ENCODE measurements at places on chromosomes 2 and 18.

- DNase-seq, result no peak
Observed at GRCh38 chr2:66813525-66813924, 378.6 kb downstream of the MEIS1 start.

DNA sequence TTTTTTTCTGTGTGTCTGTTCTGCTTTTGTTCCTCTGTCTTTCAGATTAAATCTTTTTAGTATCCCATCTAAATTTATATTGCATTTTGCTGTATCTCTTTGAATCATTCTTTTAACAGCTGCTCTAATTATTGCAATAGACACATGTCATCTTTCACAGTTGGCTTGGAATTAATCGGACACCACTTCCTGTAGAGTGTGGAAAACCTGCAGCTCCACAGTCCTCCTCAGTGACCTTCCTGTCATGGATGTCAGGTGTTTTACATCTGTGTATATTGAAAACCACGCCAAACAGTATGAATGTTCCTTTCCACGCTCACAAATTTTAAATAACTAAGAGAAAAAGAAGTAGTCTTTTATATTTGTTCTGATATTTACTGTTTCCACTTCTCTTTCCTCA, 135.3 kb downstream of the PXDN start:
- DNase-seq, result no peak

GRCh38 chr2:190986221-190986953, 27.6 kb downstream of the STAT1 start:
- no peak for DNase-seq

DNA sequence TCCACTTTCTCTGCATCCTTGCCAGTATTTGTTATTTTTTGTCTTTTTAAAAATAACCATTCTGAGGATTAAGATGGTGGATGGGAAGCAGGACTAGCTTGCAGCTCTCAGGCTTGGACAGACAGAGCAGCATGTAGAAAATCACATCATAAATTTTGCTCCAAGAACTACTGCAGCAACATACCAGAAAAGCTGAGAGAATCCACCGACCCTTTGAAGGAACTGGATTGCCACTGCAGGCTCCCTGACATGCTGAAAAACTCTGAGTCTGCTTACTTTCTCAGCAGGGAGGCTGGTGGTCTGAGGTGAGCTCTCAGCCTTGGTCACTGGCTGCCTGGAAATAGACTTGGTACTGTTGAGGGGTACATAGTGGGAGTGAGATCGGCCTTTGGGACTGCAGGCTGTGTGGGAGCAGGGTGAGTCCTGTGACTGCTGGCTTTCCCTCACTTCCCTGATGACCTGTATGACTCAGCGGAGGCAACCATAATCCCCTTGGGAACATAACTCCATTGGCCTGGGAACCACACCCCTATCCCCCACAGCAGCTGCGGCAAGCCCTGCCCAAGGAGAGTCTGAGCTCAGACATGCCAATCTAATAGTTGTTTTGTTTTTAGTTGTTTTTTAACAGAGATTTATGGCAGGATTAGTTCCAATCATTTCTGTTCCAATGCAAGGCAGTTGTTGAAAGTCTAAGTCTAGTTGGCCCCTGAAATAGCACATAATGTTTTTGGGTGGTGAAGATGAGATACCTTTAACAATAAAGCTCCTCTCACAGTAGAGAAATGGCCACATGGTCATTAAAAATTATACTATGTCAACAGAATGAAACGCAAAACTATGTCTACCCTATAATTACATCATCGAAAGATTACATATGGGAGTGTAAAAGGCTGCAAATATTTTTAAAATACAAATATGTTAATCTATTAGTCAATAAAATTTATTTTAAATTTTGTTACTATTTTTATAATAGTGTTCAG, 414.2 kb upstream of the CHAC2 start:
- DNase-seq, result no peak

GRCh38 chr2:240300261-240300821, 135.1 kb upstream of the GPC1 start:
- no peak for DNase-seq

DNA sequence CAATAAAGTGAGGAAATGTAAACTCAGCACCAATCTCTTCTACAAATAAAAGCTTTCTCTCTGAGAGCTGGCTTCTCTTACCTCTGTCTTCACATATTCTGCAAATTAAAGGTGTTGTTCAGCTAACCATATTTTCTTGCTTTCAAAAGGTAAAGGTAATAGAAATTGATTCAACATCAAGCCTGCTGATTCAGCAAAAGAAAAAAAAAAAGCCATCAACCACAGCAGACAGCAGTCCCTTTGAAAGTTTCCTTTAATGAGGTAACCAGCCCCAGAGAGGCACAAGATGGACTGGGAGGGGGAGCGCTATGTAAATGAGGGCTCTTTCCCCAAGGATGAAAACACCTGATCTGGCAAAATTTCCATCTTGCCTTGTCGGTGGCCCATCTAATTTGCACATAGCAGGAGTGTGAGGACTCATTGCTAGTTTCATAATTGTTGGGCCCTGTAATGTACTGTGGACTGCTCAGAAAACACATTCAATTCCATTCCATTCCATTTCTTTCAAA, 154.9 kb upstream of the SOX11 start:
- DNase-seq, result no peak

- no peak for DNase-seq
Observed at GRCh38 chr18:12782521-12782920, 79.7 kb downstream of the PSMG2 start.

- DNase-seq, result no peak
Observed at GRCh38 chr2:194203898-194204297, 1453.1 kb upstream of the SLC39A10 start.

DNA sequence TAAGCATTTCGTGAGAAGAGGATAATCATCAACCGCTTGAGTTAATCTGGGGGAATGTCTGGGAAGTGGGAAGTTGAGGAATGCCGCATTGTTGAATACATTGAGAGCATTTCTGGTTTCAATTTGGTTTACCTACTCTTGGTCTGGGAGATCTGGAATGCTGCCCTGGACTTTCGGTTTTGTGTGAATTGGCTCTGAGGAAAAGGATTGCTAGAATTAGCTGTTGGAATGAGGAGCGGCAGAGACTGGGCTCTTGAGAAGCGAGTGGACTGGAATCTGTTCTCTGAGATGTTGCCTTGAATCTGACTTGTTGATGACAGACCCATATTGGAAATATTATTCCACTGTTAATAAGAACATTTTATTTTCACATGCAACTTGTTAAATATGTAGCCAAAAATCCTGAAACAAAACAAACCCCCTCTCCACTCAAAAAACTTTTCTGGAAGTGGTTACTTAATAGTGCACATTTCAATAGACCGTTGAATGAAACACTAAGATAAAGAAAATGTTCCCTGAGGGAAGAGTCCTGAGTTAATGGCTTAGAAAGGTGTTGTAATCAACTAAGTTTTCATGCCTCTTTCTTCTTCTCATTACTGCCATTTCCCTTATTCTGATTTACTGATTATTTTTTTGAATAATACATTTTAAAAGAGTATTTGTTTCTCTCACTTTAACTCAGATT, 50.8 kb downstream of the PTPRM start:
- DNase-seq, result no peak

GRCh38 chr2:38619458-38620164, 16.9 kb upstream of the HNRNPLL start:
- peak; percentile 94 for DNase-seq

DNA sequence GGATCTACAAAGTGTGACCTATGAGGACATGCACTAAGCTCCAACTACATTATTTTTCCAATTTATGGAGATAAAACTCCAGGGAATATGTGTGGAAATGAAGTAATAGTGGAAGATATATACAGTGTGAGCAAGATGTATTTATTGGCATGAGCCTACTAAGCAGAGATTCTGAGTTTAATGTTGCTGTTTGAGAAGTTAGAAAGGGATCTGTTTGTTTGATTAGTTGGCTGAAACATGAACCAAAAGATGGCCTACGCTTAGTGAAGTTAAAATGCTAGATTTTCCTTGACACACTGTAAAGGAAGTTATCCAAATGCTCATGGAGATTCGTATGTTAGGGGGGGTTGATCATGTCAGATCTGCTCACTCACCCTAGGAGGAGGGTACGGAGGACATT, 621.7 kb downstream of the TMEM182 start:
- no peak for DNase-seq

DNA sequence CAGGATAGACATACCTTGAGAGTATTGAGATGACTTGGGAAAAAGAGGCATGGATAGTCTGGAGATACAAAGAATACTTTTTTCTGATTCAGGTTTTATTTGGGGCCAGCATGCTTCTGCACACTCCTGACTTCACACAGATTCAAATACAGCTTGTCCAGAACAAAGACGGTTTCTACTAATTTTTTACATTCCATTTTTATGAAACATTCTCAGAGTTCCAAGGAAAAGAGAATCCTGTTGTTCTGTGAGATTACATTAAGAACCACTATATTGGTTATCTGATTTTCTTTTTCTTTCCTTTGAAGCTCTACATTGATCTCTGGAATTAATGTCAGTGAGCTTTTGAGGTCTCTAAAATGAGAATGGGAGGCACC, 41.0 kb downstream of the PTPRM start:
- no peak for DNase-seq

DNA sequence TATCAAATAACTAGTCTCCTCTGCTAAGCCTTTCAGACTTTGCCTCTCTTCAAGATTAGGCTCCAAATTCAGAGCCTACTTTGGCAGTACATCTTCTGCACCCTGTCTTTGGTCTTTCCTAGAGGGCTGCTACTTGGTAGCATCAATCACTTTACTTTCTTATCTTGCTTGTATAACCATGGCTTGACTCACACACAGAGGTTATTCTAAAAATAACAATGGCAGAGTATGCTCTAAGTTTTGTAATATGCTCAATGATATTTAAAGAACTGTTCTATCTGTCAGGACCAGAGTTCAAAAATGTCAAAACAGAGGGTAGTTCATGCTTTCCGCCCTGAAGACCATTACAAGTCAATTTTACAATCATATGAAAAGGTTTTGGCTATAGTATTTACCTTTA, 27.7 kb downstream of the THOC1 start:
- DNase-seq, result no peak

- DNase-seq, result no peak
Observed at GRCh38 chr2:120396013-120396860, 50.3 kb downstream of the INHBB start.

- no peak for DNase-seq
Observed at GRCh38 chr2:230891509-230891908, 26.8 kb downstream of the ITM2C start.

DNA sequence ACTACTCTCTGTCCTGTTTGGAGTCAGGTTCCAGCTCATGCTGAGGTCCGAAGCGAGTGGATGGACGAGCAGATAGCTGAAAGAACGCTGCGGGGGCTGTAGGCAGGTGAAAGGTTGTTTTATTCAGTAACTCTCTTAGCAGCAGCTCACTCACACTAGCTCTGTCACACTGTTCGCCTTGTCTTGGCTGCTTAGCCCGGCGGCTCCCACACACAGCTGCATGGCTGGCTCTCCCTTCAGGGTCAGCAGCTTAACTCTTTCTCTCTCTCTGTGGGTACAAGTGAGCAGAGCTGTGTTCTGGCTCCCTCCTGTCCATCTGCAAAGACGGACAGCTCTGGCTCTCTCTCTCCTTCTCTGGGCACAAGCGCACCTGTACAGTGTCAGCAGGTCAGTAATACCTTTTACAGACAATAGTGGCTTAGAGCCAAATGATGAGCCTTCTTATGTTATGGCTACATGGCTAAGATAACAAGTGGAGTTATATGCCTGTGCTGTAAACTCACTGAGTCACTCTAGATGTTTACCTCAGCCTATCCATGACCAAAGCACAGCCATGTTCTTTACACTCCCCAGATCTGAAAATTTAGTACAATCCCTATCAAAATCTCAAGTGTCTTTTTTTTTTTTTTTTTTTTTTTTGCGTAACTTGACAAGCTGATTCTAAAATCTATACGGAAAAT, 149.3 kb downstream of the GALNT1 start:
- DNase-seq, result no peak

- no peak for DNase-seq
Observed at GRCh38 chr18:60966876-60967275, 366.4 kb upstream of the CDH20 start.

- peak; percentile 41 for DNase-seq
Observed at GRCh38 chr2:240840435-240841060, 20.5 kb upstream of the KIF1A start.

- peak; percentile 42 for DNase-seq
Observed at GRCh38 chr2:55232863-55233657, 572 bp downstream of the RPS27A start.

GRCh38 chr2:236016496-236016895, 151.7 kb downstream of the GBX2 start:
- no peak for DNase-seq

- DNase-seq, result no peak
Observed at GRCh38 chr2:231197706-231198290, 633 bp upstream of the ARMC9 start.

GRCh38 chr18:79353267-79353666, 42.5 kb upstream of the NFATC1 start:
- no peak for DNase-seq

- DNase-seq, result peak; percentile 62
Observed at GRCh38 chr2:108363024-108363907, 14.5 kb upstream of the SULT1C4 start.

- DNase-seq, result no peak
Observed at GRCh38 chr2:232235716-232236115, 142.8 kb upstream of the ALPP start.

GRCh38 chr2:191187105-191187829, 36.5 kb upstream of the STAT4 start:
- DNase-seq, result no peak

- DNase-seq, result no peak
Observed at GRCh38 chr2:242034138-242034537, 164.6 kb downstream of the RTP5 start.

DNA sequence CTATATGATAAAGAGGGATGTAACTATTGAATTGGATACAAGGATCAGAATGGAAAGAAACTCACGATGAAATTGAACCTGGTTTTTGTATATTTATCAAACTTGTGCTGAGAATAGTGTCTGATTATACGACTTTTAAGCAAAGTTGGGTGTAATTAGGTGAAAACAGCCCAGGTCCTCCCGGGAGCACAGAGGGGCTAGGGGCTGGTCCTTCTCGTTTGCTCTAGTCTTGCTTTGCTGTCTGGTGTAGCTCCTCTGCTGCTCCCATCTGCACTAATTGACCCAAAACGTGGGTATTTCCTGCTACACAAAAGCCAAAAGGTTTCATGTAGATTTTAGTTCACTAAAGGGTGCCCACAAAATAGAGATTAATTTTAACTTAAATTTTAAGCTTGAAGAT, 58.7 kb downstream of the HK2 start:
- no peak for DNase-seq

GRCh38 chr2:60550178-60550983, 3.1 kb downstream of the BCL11A start:
- DNase-seq, result peak; percentile 88

- DNase-seq, result peak; percentile 68
Observed at GRCh38 chr2:28423856-28424605, 31.4 kb downstream of the FOSL2 start.

- DNase-seq, result no peak
Observed at GRCh38 chr18:44896846-44897245, 216.2 kb downstream of the SETBP1 start.

DNA sequence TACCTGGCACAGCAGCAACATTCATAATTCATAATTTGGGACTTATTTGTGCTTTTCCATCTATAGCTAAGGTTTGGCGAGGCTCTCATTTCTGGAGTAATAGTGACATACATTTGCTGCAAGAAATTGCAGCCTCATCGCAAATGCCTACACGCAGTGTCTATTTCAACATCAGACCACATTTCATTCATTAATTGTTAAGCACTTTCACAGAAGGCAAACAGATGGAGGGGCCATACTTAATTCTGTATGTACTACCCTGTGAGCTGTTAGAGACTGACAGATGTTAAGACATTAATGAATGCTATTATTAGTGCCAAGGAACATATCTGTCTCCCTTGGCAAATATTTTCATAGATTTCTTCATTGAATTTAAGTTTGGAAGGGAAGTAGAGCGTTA, 125.7 kb downstream of the UXS1 start:
- no peak for DNase-seq

- DNase-seq, result no peak
Observed at GRCh38 chr2:23844905-23845304, 82.0 kb downstream of the ATAD2B start.
